ENCODE measurements at places on chromosomes 3 and 15. TPM values are rescaled to one million over a fixed set of nuclear protein-coding genes. Genes with fewer than 3 reads are reported as not detected.

GRCh38 chr3:107660306-107660976 is 137.7 kb downstream of the BBX start:
- no peak overlapping the region for H3K27ac ChIP-seq
- no peak for DNase-seq
- no peaks in the 10 kb centered on the region for H3K27me3 ChIP-seq
- no peak overlapping the region for H3K4me3 ChIP-seq

The CLRN1 gene
- not detected for total RNA-seq

The CDHR4 gene
- not detected for total RNA-seq

The C2CD4A gene
- total RNA-seq = 0.04 TPM

The VIPR1 gene
- not detected for total RNA-seq

GRCh38 chr3:55169608-55170072 is 241.8 kb upstream of the LRTM1 start:
- H3K27ac ChIP-seq = peak overlapping the region; percentile 57
- H3K27me3 ChIP-seq = no peaks in the 10 kb centered on the region
- peak; percentile 23 for DNase-seq
- H3K36me3 ChIP-seq = no peaks in the 10 kb centered on the region
- no peak overlapping the region for H3K4me3 ChIP-seq

DNA sequence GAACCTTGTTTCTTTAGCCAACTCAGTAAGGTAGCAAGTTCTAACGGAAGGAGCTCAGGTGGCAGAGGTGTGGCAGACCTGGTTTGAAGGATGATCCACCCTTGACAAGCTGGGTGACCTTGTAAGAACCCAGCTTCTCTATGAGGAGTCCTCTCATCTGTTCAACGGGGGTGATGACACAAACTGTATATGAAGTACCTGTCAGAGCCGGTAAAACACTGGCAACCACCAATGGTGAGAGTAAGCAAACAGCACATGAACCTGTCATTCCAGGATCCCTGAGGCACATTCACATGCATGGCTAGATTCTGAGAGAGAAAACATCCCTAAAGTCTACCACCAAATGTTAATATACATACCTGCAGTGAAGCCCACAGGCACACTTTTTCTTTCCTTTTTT is 2.4 kb downstream of the SCAP start:
- no peaks in the 10 kb centered on the region for H3K4me1 ChIP-seq
- H3K27ac ChIP-seq = no peak overlapping the region
- H3K36me3 ChIP-seq = no peaks in the 10 kb centered on the region

The GP5 gene
- total RNA-seq = not detected

DNA sequence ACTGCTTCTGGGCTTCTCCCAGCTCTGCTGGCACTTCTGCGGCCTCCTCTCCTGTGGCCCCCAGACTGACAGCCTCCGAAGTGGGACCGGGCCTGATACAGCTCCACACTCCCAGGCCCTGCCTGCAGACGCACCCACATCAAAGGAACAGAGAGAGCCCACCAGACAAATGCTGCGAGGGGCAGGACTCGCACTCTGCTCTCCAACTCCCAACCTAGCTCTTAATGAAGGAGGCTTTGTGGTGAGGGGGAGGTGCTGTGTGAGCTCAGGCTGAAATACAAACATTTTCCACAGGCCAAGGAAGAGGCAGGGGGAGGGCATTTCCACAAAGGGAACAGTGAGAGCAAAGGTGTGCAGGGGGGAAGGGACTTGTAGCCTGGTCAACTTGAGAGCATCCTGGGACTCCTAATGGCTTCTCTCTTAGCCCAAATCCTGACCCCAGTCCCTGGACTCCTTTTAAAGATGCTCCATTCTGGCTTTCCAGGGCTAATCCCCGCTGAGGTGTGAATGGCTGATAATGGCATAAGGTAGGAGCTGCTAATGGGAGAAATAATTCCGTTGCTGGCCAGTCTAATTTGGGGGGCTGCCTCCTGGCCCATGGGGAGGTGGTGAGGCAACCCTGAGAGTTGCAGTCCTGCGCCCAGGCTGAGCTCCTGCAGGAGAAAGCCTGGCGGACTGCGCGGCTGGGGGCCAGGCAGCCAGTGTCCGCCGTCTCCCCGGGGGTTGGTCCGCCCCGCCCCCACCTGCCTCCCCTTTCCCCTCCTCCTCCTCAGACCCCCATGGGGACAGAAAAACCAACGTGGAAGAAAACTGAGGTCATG is 9.6 kb downstream of the LINGO1 start:
- H3K27ac ChIP-seq = no peak overlapping the region
- DNase-seq = no peak
- H3K36me3 ChIP-seq = no peaks in the 10 kb centered on the region
- no peaks in the 10 kb centered on the region for H3K4me1 ChIP-seq

DNA sequence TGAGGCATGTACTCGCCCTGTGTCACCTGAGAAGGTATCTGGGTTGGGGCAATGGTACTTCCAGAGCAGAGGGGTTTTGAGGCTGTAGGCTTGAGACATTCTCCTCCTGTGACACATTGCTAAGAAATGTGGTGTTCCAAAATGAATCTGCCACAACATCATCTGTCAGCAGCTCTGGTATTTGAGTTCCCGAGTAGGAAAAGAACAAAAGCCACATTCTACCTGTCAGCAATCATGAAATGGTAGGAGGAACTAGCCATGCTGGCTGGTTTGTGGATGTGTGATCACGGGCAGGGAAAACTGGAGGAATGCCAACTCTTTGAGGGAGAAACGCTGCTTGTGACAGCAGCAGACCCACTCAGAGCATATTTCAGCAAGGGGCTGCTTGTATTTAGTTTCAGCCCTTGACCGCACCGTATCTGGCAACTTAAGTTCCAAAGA is 579.4 kb upstream of the TBL1XR1 start:
- H3K27me3 ChIP-seq = no peaks in the 10 kb centered on the region
- no peaks in the 10 kb centered on the region for H3K36me3 ChIP-seq
- H3K4me1 ChIP-seq = peaks cover 8% of the 10 kb centered on the region
- H3K27ac ChIP-seq = no peak overlapping the region
- DNase-seq = peak; percentile 43

The TRAIP gene
- 15.6 TPM for total RNA-seq

All from SJCRH30 (cell line).